Cortex of kidney (tissue), 1 donor: ENCODE measurements at places on chromosomes 5 and 9.

DNA sequence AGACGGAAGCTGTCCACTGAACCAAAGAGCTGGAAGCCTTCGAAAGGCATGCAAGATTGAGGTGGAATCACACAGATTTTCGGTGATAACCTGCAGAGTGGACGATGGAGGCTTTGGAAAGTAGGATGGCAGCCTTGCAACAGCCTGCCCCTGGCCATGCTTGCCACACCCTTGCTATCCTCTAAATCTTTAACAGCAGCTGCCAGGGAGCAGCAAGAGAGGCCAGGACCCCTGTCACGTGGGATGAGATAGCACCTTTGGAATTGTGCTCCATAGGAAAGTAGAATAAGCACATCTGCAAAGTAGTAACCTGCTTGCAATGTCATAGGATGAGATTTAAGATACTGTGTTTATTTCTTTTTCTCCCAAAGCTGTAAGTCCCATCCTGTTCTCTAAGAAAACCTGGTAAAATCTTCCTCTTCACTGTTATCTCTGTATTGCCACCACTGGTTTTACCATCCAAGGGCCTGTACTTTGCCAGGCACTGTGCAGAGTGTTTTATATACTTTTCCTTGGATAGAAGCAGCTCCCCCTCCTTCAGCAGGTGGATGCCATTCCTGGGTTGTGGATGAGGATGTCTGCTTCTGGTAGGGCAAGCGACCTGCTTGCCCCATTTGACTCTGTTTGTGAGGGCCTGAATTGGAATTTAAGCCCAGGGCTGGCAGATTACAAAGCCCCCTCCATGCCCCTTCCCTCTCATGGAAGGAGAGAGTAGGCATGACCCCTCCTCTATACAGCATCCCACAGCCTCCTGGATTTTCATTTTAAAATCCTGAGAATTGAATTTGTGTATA, 10.1 kb downstream of the TRIO start:
- no peak for DNase-seq

DNA sequence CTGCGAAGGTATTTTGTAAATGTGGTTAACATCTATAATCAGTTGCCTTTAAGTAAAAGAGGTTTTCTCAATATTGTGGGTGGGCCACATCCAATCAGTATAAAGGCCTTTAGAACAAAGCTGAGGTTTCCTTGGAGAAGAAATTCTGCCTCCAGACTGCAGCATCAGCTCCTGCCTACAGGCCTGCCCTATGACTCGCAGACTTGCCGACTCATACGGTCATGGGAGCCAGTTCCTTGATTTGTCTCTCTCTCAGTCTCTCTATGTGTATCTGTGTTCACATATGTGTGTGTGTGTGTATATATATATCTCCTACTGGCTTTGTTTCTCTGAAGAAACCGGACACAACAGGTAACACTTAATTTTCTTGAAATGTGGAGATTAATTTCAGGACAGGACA, 45.3 kb downstream of the SLC36A1 start:
- DNase-seq = no peak

DNA sequence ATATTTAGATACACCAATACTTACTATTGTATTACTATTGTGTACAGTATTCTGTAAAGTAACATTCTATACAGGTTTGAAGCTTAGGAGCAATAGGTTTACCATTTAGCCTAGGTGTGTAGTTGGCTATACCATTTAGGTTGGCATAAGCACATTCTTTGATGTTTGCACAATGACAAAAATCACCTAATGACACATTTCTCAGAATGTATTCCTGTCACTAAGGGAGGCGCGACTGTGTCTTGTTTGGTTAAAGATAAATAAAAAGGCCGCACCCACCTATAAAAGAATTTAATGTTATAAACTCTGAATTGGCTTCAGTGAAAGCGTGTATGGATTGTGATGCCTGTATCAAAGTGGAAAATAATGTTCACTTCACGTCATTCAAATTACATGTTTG, 1815.4 kb upstream of the CDH6 start:
- no peak for DNase-seq

- no peak for DNase-seq
Observed at GRCh38 chr9:123775289-123776284, 154.3 kb downstream of the DENND1A start.

- no peak for DNase-seq
Observed at GRCh38 chr5:93330506-93330905, 250.5 kb downstream of the NR2F1-AS1 start.

- DNase-seq = no peak
Observed at GRCh38 chr9:134632329-134632728, 9.3 kb upstream of the COL5A1 start.

DNA sequence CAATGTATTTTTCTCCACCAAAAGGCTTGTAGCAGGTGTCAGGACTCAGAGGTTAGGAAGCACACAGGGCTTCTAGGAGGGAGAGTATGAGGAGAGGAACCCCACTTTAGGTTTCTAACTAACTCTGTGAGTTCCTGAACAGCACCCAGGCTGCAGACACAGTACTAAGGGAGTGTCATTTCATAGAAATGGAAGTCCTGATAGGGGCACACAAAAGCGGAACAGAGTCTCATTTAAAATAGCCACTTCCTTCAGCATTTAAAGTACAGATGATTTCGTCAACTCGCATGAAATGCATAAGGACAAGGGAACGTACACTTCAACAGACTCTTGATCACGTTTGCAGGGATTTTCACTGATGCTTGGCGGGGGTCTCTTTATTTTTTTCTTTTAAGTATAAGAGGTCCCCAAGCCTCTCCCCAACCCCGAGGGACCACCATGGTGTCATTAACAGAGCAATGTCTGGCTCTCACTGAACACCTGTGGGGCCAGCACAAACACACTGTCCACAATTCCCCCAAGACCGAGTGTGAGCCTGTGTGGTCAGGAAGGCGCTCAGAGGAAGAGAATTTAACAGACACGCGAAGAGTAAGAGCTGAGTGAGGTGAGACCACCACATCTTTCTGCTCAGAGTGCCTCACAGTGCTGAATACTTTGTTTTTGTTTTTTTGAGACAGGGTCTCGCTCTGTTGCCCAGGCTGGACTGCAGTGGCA, 82.3 kb downstream of the SECISBP2 start:
- no peak for DNase-seq

DNA sequence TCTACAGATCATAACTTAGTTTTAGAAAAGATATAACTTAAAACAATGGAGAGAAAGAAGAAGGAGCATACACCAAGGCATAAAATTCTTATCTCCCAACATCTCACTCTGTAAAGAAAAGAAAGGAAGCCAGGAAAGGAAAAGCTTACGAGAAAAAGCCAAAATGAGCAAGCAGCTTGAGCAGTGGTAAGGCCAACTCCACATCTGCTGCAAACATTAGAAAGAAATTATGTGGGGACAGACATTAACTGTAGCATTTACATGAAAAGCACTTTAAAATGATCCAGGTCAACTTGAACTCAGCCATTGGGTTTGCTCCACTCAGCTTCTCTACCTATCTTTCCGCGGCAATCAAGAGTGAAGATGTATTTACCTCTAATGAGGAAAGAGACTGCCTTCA, 176.9 kb downstream of the BNC2 start:
- DNase-seq = no peak

GRCh38 chr9:87592554-87593358, 95.1 kb downstream of the DAPK1 start:
- no peak for DNase-seq

DNA sequence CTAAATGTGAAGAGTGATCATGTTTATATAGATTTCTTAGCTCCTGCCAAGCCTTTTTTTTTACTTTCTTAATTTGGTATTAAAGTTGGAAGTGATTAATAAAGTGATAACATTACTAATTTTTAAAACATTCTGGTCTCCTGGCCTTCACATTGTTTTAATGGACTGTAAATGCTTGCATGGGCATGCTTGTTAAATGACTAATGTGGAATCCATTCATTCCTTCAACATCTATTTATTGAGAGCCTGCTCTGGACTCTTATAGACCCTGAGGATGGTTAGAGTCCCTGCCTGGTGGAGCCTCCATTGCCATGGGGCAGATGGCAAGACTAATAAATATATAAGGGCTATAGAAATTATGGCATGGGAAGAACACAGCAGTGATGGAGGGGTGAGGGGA, 103.5 kb downstream of the NTRK2 start:
- no peak for DNase-seq

DNA sequence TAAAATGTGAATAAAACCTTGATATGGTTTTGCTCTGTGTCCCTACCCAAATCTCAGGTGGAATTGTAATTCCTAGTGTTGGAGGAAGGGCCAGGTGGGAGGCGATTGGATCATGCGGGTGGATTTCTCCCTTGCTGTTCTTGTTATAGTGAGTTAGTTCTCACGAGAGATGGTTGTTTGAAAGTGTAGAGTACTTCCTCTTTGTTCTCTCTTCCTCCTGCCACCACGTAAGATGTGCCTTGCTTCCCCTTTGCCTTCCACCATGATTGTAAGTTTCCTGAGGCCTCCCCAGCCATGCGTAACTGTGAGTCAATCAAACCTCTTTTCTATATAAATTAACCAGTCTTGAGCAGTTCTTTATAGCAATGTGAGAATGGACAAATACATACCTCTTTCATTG, 34.9 kb downstream of the TARS1 start:
- DNase-seq = no peak

DNA sequence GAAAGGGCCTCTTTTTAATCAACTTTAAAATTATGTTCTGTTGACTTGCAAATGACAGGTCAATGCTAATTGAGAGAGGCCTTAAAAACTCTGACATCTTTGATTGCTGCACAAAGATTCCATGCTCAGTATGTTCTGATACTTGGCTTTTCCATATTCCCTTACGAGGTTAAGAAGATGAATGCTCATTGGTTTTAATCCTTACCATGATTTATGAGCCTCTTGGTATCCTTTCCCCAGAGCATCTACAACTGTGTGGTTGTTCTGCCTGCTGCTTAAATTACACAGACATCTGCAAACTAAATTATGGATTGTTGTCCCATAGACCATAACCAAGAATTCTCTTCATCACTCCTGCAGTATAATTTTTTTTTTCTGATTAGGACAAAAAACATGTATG, 352.6 kb downstream of the CDH12 start:
- no peak for DNase-seq

DNA sequence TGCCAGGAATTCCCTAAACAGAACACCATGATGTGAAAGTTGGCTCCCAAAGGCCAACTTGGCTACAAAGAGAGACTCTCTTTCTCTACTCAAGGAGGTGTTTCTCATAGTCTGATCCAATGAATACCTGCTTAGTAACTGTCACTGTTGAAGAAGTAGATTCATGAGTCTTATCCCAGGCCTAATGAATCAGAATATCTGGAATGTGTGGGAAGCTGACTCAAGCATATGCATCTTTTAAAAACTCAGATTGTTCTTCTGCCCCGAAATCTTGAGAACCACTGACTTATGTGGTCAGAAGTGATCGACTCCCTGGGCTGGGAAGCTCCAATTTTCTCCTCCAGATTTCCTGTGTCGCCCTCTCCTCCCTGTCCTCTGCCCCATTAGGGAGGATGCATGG, 345.6 kb downstream of the PLK2 start:
- no peak for DNase-seq

GRCh38 chr9:99824378-99825171, 2.9 kb downstream of the NR4A3 start:
- DNase-seq = no peak

DNA sequence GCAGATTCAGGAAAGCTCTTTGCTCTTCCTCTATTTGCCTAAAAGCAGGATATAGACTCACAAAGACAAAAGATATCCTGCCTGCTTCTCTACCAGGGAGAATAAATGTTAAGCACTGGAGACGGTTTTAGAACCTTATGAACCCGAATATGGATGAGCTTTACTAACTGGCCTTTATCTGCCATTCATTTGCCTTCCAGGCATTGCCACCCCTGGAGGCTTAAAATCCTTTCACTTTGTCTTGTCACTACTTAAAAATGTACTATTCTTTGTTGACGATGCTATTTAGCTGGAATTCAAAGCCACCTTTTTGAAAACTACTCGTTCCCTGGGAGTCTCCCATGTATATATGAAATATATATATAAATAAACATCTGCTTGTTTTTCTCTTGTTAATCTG, 23.2 kb upstream of the LVRN start:
- DNase-seq = no peak

- DNase-seq = no peak
Observed at GRCh38 chr9:129141066-129142041, 30.1 kb downstream of the PTPA start.

DNA sequence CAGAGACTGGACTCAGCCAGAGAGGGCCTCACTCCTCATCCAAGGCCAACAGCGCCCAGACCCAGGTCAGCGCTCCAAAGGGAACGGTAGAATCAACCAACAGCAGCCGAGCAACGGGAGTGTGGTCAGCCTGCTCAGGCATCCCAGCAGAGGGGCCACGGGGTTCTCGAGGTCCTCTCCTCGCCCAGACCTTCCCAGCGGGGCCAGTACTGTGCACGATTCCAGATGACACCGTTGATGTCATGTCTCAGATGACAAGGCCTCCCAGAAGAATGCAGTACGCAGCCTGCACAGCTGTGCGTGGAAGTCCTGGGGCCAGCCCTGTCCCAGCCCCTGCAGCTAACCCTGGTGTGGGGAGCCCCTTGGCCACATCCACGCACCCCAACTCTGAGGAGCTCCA, 141.0 kb upstream of the PPP1R26 start:
- DNase-seq = no peak

- DNase-seq = no peak
Observed at GRCh38 chr5:542319-543311, 18.4 kb upstream of the SLC9A3 start.

DNA sequence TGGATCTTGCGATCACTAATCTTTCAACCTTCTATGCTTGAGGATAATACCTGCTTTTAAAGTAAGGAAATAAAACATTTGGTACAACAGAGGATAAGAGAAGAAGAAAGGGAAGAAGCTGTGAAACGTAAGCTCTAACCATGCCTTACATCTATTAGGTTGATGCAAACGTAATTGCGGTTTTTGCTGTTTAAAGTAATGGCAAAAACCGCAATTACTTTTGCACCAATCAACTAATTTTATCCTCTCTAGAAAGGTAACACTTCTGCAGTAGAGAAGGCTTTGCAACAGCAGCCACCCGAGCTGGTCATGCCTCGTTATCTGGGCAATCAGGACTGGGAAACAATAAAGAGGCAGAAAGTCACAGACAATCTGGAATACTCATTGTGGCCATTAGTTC, 224.1 kb downstream of the MED10 start:
- no peak for DNase-seq

GRCh38 chr5:150272531-150272930, 17.0 kb downstream of the CAMK2A start:
- no peak for DNase-seq

GRCh38 chr9:115006660-115007059, 76.3 kb upstream of the TNFSF8 start:
- no peak for DNase-seq

DNA sequence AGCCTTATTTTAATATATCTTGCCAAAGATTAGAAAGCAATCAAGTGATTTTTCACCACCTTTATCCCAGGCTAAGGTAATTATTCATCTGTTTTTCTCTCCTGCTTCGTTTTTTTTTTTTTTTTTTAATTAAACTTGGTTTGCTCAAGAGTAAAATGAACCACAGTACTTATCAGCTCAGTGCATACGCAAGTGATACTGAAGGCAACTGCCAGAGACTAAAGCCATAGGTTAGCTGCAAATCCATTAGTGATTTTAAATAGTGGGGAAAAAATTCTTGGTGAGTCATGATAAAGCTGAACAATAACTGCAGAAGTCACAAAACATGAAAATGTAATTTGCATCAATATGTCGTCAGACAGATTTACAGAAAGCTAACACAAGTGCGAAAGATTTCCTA, 829.1 kb downstream of the PTPRD start:
- DNase-seq = no peak

- no peak for DNase-seq
Observed at GRCh38 chr5:83549674-83550073, 78.1 kb downstream of the VCAN start.

GRCh38 chr5:3118340-3118739, 366.9 kb upstream of the IRX2 start:
- DNase-seq = no peak
